Stimulated activated CD8-positive, alpha-beta memory T cell treated with anti-CD3 and anti-CD28 coated beads, Interleukin-2, amount 100 ng/mL, for 48 hours (primary cell): ENCODE measurements at places on chromosomes 12 and 14.

GRCh38 chr14:53767566-53767965 is 189.1 kb downstream of the BMP4 start:
- DNase-seq = no peak

DNA sequence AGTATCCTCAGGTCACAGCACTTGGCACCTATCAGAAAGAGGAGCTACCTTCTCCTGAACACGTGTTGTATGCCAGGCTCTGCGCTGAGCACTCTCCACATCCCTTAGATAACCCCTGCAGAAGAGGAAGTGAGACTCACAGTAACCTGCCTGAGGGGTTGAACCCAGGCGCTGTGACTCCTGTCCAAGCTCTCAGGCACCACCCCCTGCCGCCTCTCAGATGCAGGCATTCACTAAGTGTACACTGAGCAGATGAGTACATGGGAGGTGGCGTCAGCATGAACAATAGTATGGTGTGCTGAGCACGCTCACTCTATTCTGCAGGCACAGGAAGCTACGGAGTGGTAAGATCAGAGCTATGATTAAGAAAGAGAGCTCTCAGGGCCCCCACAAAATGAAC is 21.0 kb upstream of the RIC8B start:
- no peak for DNase-seq

DNA sequence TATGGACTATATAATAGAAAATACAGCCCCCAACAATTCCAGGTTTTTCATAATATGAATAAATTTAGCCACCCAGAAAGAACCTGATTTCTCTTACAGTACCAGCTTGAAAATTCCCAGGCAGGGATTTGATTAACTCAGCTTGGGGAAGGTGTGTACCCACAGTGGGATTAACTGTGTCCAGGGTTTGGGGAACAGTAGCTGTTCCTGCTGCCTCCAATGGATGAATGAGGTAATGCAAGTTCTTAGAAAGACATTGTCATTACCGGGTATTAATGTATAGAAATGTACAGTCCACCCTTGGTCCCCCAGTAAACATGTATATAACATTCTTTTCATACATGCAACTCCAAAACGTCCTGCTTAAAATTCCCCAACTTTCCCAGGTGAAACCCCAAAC is 115.6 kb downstream of the LRIG3 start:
- no peak for DNase-seq

DNA sequence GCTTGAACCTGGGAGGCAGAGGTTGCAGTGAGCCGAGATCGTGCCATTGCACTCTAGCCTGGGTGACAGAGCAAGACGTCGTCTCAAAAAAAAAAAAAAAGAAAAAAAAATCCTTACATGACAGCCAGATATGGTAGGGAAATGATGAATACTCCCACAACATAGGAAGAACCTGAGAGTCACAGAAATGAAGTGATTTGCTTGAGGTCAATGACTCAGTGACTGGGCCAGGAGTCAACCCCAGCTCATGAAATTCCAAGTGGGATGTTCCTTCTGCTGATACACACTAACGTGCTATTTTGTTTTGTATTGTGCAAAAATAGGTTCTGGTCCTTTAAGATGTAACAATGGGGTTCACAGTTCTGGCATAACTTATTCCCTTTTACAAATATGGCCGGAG is 9.0 kb downstream of the RHOF start:
- no peak for DNase-seq

GRCh38 chr14:89889626-89890025 is 64.9 kb downstream of the EFCAB11 start:
- no peak for DNase-seq

DNA sequence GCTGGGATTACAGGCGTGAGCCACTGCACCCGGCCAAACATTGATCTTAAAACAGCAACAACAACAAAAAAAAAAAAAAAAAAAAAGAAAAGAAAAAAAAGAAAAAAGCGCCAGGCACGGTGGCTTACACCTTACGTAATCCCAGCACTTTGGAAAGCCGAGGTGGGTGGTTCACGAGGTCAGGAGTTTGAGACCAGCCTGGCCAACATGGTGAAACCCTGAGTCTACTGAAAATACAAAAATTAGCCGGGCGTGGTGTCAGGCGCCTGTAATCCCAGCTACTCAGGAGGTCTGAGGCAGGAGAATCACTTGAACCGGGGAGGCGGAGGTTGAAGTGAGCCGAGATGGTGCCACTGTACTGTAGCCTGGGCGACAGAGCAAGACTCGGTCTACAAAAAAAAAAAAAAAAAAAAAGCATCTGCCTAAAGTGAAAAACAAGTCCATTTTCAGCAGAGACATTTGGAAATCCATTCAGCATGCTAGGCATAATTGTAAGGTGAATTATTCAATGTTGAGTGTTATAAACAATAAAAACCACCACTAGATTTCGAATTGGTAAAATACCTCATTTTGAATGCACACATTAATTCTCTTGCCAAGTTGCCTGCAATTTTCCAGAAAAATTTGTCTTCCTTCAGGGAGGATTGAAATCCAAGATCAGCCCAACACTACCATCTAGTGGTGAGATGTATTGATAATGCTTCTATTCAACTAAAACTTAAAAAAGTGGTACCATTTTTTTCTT is 8.0 kb upstream of the CERS5 start:
- no peak for DNase-seq

GRCh38 chr12:46518729-46519128 is 146.2 kb upstream of the SLC38A2 start:
- no peak for DNase-seq

- no peak for DNase-seq
Measured at GRCh38 chr12:67111182-67111581, 158.0 kb upstream of the CAND1 start.

DNA sequence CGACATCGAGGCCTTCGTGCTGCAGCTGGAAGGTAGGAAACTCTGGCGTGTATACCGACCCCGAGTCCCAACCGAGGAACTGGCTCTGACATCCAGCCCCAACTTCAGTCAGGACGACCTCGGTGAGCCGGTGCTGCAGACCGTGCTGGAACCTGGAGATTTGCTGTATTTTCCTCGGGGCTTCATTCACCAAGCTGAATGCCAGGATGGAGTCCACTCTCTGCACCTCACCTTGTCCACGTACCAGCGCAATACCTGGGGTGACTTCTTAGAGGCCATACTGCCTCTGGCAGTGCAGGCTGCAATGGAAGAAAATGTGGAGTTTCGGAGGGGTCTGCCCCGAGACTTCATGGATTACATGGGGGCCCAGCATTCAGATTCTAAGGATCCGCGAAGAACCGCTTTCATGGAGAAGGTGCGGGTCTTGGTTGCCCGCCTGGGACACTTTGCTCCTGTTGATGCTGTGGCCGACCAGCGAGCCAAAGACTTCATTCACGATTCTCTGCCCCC is 1.4 kb downstream of the RIOX1 start:
- no peak for DNase-seq

- DNase-seq = no peak
Measured at GRCh38 chr12:25896981-25897380, 61.5 kb upstream of the RASSF8 start.
